GM12891 (cell line): ENCODE measurements at places on chromosomes 4 and X.

DNA sequence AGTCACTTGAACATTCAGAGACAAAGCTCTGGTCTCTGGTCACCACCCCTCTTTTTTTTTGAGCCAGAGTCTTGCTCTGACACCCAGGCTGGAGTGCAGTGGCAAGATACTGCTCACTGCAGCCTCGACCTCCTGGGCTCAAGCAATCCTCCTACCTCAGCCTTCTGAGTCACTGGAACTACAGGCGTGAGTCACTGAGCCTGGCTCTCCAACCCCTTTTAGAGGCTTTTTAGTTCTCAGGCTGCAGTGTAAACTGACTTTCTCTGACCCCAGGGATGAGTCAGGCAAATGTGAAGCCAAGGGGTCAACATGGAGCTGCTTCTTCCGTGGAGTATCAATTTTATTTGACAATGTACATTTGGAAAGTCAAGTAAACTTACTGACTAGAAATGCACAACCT is 229.2 kb downstream of the PTTG2 start:
- no peak for DNase-seq

- DNase-seq, result no peak
These were observed 801.3 kb downstream of the IL1RAPL1 start for GRCh38 chrX:29388509-29388908.

DNA sequence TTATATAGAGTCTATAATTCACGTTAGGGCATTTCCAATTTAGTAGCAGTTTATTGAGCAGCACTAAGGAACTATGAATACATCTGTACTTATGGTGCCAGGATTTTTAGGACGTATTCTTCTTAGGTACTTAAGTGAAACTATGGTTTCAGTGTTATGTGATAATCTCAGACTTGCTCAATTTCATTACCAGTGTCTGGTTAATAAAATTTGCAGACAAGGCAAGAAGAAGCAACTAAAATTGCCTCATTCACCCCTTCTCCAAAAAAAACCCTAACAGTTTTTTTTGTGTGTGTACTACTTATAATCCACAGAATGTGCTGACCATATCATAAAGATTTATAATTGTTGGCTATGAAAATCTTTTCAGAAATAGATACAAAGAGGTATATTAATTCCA is 6.0 kb upstream of the CXCL10 start:
- DNase-seq, result no peak

- peak; percentile 18 for DNase-seq
These were observed 102.9 kb downstream of the GRXCR1 start for GRCh38 chr4:42995343-42995944.

DNA sequence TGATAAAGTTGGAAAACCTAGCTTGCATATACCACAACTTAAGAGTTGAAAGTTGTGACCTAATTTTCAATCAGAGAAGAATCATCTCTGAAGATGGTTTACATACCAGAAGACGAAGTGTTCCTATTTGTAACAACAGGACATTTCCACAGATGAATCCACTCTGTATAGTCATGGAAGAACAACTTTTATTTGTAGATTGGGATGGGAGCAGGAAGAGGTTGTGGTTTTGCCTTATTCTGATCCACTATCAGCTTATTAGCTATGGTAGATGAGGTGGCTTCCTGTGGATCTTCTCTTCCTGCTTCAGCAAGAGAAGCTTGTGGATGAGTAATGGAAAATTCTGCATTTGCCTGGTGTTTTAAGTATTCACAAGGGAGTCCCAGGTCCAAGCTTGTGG is 18.6 kb upstream of the SUPT20HL1 start:
- no peak for DNase-seq
